ENCODE measurements at places on chromosomes 6 and 20.

DNA sequence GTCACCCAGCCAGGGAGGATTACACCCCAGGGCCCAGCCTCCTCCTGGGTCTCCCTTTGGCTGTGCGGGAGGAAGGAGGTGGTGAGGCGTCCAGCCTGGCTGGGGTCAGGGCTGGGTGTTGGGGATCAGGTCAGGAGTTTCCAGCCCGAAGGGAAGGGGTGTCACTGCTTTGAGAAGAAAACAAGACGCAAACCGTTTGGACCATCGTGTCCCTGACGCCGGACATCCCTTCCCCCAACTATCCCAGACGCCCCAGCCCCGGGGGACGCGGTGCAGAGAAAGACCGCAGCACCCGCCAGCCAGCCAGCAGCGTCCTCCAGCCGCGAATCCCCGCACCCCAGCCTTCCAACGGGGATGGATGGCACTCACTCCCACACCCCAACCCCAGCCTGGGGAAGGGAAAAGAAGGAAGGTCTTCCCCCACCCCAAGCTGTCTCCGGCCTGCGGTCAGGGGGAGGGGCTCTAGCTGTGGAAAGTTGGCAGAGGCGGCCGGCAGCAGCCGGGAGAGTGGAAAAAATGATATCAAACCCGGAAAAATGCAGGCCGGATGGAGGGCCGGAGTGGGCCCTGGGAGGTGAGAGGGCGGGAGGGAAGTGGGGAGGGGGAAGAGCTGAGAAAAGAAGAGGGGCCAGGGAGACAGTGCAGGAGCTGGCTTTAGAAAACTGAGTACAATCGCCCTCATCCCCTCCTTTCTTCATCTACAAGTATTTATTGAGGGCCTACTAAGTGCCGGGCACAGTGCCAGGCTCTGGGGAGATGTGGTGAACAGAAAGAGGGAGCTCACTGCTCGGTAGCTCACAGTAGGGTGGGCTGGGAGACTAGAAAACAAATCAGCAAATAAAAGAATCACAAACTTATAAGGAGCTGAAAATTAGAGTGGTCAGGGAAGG lies 10.6 kb downstream of the REM1 start:
- no peak for DNase-seq

DNA sequence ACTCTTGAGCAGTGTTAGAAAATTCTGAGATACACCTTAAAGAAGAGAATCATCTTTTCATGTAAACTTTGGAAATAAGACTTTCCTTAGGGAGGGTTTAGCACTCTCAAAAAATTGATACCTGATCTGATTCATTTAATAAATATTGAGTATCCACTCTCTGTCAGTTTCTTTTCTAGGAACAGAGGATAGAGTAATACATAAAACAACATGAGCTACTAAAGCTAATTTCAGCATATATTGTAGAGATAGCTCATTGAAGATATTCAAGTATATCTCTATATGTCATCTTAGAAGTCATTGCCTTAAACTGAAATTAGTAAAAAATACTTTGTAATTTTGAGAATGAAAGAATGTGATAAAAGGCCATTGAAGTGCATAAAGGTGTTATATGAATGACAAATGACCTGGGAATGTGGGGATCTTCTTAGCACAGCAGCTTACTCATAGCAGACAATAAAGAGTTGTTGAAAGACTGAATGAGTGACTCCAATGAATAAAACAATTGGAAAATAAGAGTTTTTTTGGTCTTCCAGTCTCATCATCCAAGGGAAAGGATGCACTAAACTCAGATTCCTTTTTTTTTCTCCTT lies 29.2 kb downstream of the RHAG start:
- no peak for DNase-seq

DNA sequence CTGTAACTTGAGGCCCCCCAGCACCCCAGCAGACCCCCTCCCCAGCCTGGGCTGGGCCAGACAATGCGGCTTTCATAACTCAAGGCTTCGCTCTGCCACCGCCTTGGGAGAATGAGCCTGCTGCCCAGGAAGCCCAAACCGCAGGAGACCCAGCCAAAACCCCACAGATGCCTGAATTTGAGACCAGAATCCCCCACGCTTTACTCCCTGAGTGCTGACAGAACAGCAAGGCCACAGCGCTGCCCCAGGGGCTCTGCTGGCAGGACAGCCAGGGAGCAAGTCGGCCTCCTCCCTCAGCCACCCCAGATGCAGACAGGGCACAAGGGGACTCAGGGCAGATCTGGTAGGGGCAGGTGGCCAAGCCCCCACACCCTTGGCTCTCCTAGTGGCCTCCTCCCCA lies 2.2 kb downstream of the MDFI start:
- no peak for DNase-seq

DNA sequence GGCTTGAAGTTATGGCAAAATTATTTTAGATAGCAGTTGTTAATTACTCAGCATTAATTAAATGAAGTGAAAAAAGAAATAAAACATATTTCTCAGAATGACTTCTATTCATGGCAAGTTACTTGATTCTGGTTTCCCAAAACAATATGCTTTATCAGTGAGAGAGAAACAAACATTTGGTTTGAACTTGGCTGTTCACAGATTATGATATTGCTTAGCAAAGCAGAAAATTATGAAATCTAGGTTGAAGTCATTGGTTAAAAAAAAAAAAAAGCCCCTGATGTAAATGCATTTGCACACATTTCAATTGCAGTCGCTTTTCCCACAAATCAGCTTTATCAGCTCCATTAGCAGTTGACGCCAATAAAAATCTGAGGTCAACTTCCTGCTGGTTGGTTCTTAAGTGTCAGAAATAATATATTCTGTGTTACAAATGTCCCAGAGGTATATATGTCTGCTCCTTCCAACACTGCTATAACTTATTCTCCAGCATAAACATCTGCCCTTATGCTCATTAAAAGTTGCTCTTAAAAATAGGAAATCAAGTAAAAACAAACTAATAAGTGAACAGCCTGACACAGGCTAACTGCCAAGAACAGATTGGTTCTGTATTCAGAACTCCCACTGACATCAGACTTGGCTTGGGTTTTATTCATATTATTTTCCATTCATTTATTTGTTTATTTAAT lies 275.4 kb downstream of the PHF3 start:
- no peak for DNase-seq

DNA sequence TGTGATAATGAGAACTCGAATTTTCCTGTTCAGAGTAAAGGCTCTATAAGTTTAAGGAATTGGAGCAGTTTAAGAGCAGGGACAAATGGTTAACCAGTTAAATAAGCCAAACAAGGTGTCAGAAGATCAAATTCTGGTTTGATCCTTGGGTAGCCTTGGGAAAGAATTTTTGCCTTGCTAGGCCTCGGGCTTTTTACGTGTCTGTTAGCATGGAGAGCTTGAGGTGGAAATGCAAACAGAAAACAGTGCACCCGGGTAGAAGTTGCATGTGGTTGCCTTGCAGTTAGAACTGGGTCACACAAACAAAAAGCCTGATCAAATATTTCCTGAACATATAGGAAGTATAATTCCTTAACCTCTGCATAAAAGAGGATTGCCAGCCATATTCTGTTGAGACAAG lies 58.3 kb downstream of the RIN2 start:
- no peak for DNase-seq

Measured in CD4-positive, alpha-beta T cell treated with Interleukin-17A for 4 hours (primary cell).